Right renal cortex interstitium (tissue), 3 donors: ENCODE measurements at places on chromosomes 1 and 21. TPM values are rescaled to one million over a fixed set of nuclear protein-coding genes. Genes with fewer than 3 reads are reported as not detected.

GRCh38 chr1:177798614-177799013 is 171.2 kb downstream of the SEC16B start:
- DNase-seq = no peak

GRCh38 chr1:204377800-204378668 is 18.3 kb upstream of the PLEKHA6 start:
- no peak for DNase-seq

- no peak for DNase-seq
Observed at GRCh38 chr1:167465743-167466142, 52.6 kb downstream of the CD247 start.

CRYBG2 gene
- 0.80 TPM for polyA plus RNA-seq

GRCh38 chr1:62691062-62691844 is 3.1 kb upstream of the DOCK7 start:
- DNase-seq = no peak

GRCh38 chr1:239725933-239726332 is 339.6 kb downstream of the CHRM3 start:
- DNase-seq = no peak

C1QA gene
- polyA plus RNA-seq = 14.3 TPM

- no peak for DNase-seq
Observed at GRCh38 chr1:101030881-101031280, 5.3 kb upstream of the DPH5 start.

RCSD1 gene
- 15.5 TPM for polyA plus RNA-seq

GRCh38 chr1:115557715-115558114 is 84.1 kb upstream of the VANGL1 start:
- no peak for DNase-seq

ICOSLG gene
- 6.1 TPM for polyA plus RNA-seq
